Naive B cell (primary cell): ENCODE measurements at places on chromosomes 5 and 9. TPM values are rescaled to one million over a fixed set of nuclear protein-coding genes. Genes with fewer than 3 reads are reported as not detected.

The IFNA2 gene
- polyA plus RNA-seq: not detected

The PTGS1 gene
- 37.6 TPM for polyA plus RNA-seq

The PTPN3 gene
- not detected for polyA plus RNA-seq

DNA sequence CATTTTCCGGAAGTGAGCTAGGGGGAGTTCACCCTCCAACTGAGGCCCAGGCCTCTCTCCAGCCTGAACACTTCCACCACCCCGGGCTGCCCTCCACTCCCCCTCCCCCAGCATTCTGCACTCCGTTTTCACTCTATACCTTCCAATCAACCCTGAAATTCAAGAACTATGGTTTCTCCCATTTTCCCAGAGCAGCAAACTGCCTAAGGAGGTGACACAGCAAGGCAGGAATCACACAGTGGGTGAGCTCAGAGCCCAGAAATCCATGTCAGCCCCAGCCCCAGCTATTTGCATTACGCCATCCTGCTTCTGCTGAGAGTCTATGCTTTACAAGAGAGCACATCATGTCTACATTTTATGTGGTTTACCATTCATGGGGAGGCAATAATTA, 11.9 kb downstream of the MSX2 start:
- no peak overlapping the region for H3K27ac ChIP-seq
- no peaks in the 10 kb centered on the region for H3K36me3 ChIP-seq
- H3K4me3 ChIP-seq: no peak overlapping the region
- H3K27me3 ChIP-seq: peaks cover 29% of the 10 kb centered on the region

GRCh38 chr9:113566016-113566711, 102.6 kb downstream of the RGS3 start:
- no peak for DNase-seq
- peaks cover 20% of the 10 kb centered on the region for H3K4me1 ChIP-seq
- no peak overlapping the region for H3K27ac ChIP-seq
- peaks cover 28% of the 10 kb centered on the region for H3K27me3 ChIP-seq
- H3K4me3 ChIP-seq: no peak overlapping the region

DNA sequence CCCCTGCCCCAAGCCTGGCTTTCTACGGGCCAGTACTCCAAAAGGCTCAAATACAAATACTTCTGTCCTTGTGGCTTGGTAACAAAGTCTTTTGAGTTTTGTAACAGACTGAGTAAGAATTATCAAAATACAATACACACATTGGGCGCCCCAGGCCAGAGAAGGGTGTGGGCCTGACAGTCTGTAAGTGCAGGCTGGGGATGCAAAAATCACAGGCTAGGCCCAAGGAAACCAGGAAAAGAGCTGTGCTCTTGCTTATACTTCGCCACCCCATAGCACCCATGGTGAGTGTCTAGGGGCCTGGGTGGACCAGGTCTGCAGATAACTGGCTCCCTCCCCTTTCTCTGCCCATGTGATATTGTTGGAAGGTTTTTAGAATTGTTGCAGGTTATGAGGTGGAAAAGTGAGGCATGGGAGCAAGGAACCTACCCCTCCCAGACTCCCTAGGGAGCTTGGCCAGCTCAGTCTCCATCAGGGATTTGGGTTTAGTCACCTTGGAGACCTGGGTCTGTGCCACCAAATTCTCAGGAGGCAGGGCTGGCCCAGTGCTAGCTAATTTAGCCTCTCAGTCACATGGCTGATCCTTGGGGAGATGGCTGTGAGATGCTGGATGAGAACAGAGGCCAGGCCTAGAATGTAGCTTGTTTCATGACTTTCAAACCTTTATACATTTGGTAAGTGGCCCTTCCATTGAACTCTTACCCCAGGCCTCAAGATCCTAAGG, 72.9 kb downstream of the TARS1 start:
- no peaks in the 10 kb centered on the region for H3K4me1 ChIP-seq
- DNase-seq: no peak
- H3K36me3 ChIP-seq: peaks cover 8% of the 10 kb centered on the region
- H3K27ac ChIP-seq: no peak overlapping the region
- H3K27me3 ChIP-seq: peaks cover 4% of the 10 kb centered on the region

- peak overlapping the region; percentile 28 for H3K27ac ChIP-seq
- H3K4me1 ChIP-seq: no peaks in the 10 kb centered on the region
- H3K36me3 ChIP-seq: peaks cover 28% of the 10 kb centered on the region
- no peaks in the 10 kb centered on the region for H3K27me3 ChIP-seq
- no peak for DNase-seq
These were observed 127.2 kb downstream of the DOCK8 start for GRCh38 chr9:341634-342421.

DNA sequence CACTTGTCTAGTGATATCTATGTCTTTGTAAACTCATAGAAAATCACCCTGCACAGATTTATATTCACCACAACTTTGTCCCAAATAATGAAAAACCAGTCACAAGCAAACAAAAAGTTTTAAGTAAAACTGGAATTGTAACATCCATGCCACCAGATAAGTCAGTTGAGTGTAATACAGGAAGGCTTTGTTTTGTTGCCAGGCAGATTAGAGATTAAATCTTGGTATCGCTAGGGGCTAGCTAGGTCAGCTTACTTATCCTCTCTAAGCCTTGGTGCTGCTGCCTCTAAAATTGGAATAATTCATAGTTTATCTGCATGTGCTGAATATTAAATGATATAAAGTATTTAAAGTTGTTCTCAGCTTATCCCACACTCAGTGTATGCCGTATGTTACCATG, 1062.5 kb downstream of the CDH9 start:
- no peak overlapping the region for H3K4me3 ChIP-seq
- H3K27ac ChIP-seq: no peak overlapping the region
- H3K4me1 ChIP-seq: no peaks in the 10 kb centered on the region
- DNase-seq: no peak
- no peaks in the 10 kb centered on the region for H3K27me3 ChIP-seq

- no peak for DNase-seq
- no peaks in the 10 kb centered on the region for H3K27me3 ChIP-seq
- no peak overlapping the region for H3K27ac ChIP-seq
- no peak overlapping the region for H3K4me3 ChIP-seq
- no peaks in the 10 kb centered on the region for H3K36me3 ChIP-seq
These were observed 232.0 kb upstream of the FBXL7 start for GRCh38 chr5:15267966-15268365.

DNA sequence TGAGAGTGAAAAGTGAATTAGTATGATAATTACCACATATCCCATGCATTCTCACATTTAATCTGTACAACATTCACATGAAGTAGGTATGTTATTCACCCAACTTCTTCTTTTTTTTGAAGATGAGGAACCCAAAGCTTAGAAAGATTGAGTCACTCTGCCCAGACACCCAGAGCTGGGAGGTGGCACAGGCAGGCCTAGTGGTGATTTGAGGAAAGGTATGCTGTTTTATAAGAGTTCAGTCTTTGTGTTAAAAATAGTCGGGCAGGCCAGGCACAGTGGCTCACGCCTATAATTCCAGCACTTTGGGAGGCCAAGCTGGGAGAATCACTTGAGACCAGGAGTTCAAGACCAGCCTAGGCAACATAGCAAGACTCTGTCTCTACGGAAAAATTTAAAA, 285.3 kb downstream of the NR3C1 start:
- H3K36me3 ChIP-seq: peaks cover 15% of the 10 kb centered on the region
- H3K27ac ChIP-seq: no peak overlapping the region
- no peaks in the 10 kb centered on the region for H3K27me3 ChIP-seq
- peak; percentile 13 for DNase-seq

- peaks cover 82% of the 10 kb centered on the region for H3K27me3 ChIP-seq
- peaks cover 13% of the 10 kb centered on the region for H3K4me1 ChIP-seq
- H3K4me3 ChIP-seq: peak overlapping the region; percentile 14
- peak; percentile 20 for DNase-seq
These were observed 44.0 kb upstream of the XPA start for GRCh38 chr9:97740848-97741821.
